ENCODE measurements at places on chromosomes 3 and 15.

DNA sequence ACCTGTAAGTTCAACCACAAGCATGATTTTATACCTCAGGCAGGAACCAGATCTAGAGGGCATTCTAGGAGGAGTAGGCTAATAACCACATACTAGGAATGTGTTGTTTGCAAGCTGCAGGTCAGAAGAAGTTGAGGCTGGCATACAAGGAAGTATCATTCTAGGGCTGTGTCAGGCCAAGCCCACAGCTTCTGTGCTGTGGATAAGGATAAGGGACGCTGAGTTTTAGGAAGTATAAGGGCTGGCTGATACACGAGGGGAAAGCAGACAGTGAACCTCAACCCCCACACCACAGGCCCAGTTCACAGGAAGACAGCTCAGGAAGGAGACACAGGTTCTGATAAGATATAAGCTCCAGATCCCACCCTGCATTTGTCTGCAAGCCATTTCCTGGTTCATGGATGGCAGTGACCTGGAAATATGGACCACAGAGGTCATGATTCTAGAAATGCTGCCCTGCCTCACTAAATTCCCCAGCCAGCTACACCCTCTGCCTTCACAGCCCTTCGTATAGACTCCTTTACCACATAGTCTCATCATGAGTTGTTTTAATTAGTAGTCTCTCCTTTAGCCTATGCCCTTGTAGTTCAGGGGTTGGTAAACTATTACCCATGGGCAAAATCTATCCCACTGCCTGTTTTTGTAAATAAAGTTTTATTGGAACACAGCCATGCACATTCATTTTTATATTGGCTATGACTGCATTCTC lies 260.7 kb downstream of the OPA1 start:
- no peak overlapping the region for H3K27ac ChIP-seq
- H3K27me3 ChIP-seq = no peaks in the 10 kb centered on the region
- peaks cover 18% of the 10 kb centered on the region for H3K4me1 ChIP-seq
- no peak for DNase-seq
- H3K36me3 ChIP-seq = no peaks in the 10 kb centered on the region

- DNase-seq = no peak
- H3K27ac ChIP-seq = no peak overlapping the region
- H3K4me3 ChIP-seq = no peak overlapping the region
- no peaks in the 10 kb centered on the region for H3K4me1 ChIP-seq
These were observed 165.0 kb upstream of the TLE3 start for GRCh38 chr15:70262591-70263274.

GRCh38 chr3:186953011-186953487 lies 22.7 kb downstream of the ST6GAL1 start:
- H3K4me3 ChIP-seq = no peak overlapping the region
- no peaks in the 10 kb centered on the region for H3K36me3 ChIP-seq
- no peaks in the 10 kb centered on the region for H3K27me3 ChIP-seq

- H3K36me3 ChIP-seq = no peaks in the 10 kb centered on the region
- no peaks in the 10 kb centered on the region for H3K27me3 ChIP-seq
- no peak overlapping the region for H3K4me3 ChIP-seq
- no peak overlapping the region for H3K27ac ChIP-seq
These were observed 71.8 kb downstream of the DTWD1 start for GRCh38 chr15:49692514-49693090.

DNA sequence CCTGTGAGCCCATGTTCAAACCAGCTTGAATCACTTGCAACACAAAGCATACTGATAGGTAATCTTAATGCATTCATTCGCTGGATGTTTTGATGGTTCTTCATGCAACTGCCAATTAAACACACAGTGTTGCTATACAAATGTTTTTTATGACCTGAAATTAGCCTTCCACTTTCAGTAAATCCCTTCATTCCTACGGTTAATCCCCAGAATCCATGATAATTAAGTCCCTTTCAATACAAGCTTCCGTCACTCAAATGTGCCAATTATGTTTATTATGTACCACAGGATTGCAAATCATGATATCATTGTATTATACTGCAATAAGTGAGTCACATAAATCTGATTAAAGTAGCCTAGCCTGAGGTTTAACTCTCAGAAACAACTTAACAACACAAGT lies 14.5 kb upstream of the LYZL4 start:
- DNase-seq = no peak
- H3K4me3 ChIP-seq = no peak overlapping the region
- H3K36me3 ChIP-seq = no peaks in the 10 kb centered on the region
